ENCODE measurements at places on chromosomes 16 and 17.
A peak's percentile ranks its signal among the peaks of the same experiment; 100 is the strongest.

- no peak for DNase-seq
Measured at GRCh38 chr17:48615047-48615962, at the start of gene HOXB8. Gene HOXB8 (minus strand): TSS chr17:48615292. CDS start chr17:48614704, 588 bp downstream.

- DNase-seq: peak; percentile 84
Measured at GRCh38 chr17:45098869-45099616, 33.3 kb downstream of the PLCD3 start.

DNA sequence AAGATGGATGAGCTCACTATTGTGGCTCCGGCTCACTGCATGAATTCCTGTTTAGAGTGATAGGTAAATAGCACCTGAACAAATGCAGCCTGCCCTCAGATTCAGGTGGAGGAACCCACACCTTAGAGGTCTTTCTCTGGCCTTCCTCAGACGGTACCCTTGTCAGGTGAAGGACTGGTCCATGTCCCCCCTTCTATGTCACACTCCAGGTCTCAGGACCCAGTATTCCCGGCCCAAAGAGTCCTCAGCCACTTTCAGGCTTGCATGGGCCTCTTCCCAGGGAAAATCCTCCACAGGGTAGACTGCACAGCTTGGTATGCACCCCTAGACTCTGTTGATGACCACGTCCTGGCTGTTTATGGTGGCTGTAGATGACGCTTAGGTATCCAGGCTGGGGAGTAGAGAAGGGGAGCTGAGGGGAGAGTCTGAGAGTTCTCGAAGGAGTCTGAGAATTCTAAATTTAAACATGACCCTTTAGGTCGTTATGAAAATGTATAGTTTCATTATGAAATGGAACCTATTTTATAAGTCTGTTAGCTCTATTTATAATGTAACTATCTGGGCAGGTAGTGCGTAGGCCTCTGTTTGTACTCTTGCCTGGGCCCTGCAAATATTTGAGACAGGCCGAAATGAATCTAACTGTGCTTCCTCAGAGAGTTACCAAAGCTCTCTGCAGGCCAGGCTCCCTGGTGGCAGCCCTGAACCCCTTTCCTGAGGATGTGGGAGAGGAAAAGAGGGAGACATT lies 32.5 kb upstream of the CCR7 start:
- no peak for DNase-seq

DNA sequence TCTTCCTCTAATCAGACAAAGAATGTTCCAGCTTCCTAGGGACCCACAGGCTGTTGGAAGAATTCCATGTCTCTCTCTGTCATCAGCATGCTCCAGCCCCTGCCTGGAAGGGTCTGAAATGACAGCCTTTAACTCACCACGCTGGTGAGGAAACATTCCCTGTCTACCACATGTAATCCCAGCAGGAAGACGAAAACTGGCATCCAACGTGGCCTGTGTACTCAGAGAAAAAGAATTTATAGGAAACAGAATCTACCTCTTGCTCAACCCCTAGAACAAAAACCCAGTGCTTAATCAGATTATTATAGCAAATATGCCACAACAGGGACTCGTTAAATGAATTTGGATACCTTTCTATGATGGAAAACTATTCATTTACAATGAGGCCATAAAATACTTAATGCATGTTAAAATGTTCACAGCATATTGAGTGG lies 147.3 kb upstream of the FOXF1 start:
- no peak for DNase-seq

DNA sequence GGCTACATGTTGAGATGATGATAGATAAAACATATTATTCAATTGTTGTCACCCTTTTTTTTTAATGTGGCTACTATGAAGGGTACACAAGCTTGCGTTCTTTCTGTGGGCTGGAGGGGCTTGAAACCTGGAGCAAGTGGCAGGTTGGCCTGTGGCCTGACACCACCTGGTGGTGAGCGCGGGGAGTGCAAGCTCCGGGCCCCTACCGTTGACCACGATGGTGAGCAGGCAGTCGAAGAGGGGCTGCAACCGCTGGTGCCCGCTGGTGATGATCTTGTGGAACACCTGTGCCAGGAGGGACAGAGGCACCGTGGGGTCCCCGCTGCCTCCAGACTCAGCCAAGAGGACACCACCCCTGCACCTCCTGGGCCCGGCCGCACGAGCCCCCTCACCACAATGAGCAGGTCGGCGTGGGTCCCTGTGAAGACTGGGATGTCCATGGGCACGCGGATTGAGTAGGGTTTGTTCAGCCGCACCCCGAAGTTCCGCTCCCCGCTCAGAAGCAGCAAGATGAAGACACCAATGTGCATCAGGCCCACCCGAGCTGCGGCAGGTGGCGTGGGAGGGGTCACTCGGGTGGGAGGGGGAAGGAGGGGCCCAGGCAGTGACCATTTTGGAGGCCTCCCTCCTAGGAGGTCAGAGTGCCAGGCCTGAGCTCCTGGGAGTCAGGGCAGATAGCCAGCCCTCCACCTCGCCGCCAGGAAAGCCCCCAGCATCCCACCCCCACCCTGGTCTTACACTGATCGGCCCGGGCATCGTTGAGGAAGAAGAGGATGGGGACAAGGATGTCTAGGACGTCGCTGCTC lies 14.4 kb downstream of the HID1 start:
- peak; percentile 40 for DNase-seq

DNA sequence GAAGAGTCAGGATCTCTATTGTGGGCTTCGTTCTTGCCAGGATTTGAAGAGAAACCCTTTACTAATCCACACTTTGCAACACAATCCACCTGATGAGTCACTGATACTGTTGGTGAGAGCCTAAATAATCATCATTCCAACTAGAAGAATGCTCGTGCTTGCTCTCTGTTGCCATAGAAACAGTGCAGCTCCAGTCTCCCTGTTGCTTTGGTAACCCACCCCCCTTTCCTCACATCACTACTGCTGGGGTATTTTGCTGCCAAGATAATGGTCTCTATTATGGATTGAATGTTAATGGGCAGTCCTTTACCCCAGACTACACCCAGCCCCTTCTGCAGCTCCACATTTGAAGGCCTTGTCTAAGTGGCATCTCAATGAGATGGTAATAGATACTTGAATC lies 190.4 kb downstream of the ABCC12 start:
- no peak for DNase-seq

DNA sequence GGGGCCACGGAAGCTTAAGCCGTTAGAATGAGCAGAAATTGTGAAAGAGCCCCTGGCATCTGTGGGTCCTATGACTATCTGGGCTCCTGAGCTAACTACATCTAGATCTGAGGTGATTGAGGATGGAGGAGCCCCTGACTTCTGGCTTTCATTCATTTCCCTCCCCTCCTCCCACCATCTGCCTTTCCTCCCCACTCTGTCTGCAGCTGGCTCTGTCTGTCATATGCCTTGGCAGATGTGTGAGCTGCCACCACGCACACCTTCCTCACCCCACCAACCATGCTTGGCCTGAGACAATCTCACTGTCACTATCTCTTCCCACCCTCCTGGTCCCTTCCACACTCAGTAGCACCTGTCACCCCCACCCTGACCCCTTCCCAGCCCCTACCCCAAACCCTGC lies 5.1 kb downstream of the CD300E start:
- no peak for DNase-seq

DNA sequence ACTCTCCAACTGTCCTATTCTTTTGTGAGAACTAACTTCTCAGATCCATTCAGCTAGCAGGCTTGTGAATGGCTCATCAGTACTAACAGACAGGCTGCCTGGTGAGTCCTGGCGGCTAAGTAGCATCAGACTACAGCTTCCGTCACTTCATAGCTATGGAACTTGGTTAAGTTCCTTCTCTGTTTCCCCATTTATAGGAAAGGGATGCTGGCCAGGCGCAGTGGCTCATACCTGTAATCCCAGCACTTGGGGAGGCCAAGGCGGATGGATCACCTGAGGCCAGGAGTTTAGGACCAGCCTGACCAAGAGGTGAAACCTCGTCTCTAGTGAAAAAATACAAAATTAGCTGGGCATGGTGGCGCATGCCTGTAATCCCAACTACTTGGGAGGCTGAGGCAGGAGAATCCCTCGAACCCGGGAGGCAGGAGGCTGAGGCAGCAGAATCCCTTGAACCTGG lies 49.9 kb upstream of the TANGO6 start:
- no peak for DNase-seq

DNA sequence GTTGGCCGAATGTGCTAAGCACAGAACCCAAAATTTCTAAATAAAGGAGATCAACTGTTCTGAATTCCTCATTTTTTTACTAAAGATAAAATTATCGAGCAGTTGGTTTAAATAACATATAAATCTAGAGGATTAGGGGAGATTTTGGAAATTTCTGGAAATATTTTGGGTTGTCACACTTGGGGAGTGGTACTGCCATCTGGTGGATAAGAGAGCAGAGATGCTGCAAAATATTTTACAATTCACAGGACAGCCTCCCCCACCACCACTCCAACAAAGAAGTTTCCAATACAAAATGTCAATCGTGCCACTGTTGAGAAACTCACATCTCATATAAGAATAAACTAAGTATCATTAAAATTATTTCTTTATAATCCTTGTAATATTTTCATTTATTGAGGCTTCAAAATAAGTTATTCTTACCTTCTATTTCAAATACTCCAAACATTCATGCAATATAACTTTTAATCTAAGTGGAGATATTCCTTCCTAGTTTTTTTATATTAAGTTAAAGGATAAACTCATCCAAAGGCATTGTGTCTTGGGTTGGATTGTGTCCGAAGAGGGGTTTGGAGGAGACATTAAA lies 17.0 kb upstream of the ABCA8 start:
- DNase-seq: no peak

- DNase-seq: no peak
Measured at GRCh38 chr17:79978548-79978855, 57.2 kb downstream of the TBC1D16 start.

DNA sequence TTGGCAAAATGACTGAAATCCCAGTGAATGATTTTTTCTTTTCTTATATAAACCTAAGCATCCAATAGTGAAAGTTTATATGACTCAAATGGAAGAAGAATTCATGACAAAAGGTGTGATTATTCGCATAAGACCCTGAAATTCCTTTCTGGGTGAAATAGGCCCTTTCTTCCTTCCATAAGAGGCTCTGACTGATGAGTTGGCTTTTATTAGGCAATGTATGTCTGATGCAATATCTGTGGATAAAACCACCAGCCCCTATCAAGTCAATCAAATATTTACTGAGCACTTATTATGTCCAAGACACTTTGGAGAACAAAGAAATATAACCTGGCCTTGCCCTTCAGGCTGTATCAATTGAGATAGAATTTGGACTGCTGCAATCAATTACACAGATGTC lies 316.6 kb downstream of the CDH13 start:
- DNase-seq: no peak

DNA sequence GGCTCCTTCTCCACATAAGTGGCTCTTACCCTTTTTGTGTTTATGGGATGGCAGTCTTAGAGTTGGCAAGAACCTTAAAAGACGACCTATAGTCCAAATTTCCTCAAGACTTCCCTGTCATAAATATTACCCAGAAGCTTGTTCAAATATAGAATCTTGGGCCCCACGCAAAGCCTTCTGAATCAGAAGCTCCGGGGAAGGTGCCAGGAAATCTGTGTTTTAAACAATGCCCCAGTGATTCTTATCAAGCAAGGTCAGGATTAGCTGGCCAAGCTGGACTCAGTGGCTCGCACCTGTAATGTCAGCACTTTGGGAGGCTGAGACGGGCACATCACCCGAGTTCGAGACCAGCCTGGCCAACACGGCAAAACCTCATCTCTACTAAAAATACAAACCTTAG lies 85.7 kb downstream of the TIMM22 start:
- no peak for DNase-seq

DNA sequence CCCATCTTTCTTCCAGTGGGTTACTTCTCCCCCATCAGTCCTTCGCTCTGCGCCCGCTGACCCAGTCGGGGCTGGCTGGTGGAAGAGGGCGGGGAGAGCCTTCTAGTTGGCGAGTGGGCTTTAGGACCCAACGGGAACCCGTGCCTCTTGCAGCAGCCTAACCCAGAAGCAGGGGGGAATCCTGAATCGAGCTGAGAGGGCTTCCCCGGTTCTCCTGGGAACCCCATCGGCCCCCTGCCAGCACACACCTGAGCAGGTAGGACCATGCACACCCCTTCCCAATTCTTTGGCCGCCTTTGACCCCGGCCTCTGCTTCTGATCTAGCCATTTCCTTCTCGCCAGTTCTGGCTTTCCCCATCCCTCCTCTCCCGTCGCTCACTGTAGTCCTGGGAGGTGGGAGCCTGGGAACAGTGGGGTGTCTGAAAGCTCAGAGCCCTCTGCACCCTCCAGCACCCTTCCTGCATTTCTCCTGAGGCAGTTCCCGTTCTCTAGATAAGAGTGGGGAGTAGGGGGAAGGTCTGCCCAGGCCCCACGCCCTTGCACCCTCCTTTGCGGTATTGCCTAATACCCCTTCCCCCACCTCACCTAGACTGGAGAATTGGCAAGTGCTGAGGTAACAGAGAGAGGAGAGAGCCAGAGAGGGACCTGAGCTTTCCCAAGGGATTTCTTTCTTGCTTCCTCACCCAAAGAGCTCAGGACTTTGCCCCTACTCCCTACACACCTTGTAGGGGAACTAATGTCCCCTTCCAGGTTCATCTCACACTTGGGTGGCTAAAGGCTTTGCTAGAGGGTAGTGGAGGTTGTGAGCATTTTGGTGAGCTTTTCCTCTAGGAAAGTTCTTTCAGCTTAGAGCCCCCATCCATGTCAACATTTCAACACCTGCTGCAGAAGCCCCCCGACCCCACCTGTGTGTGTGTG lies at the start of gene RARA:
Gene RARA (plus strand): TSS at position 150 of the 918 bp plus-strand sequence. CDS start 22,039 bp downstream, outside the sequence.
- no peak for DNase-seq

- no peak for DNase-seq
Measured at GRCh38 chr17:12642034-12642433, 23.7 kb upstream of the MYOCD start.

GRCh38 chr16:59950431-59950830 lies 1216.3 kb upstream of the GOT2 start:
- no peak for DNase-seq

GRCh38 chr17:80294210-80294609 lies 33.6 kb downstream of the RNF213 start:
- DNase-seq: no peak

GRCh38 chr17:78159575-78160158 lies 8.7 kb upstream of the SYNGR2 start:
- DNase-seq: no peak

DNA sequence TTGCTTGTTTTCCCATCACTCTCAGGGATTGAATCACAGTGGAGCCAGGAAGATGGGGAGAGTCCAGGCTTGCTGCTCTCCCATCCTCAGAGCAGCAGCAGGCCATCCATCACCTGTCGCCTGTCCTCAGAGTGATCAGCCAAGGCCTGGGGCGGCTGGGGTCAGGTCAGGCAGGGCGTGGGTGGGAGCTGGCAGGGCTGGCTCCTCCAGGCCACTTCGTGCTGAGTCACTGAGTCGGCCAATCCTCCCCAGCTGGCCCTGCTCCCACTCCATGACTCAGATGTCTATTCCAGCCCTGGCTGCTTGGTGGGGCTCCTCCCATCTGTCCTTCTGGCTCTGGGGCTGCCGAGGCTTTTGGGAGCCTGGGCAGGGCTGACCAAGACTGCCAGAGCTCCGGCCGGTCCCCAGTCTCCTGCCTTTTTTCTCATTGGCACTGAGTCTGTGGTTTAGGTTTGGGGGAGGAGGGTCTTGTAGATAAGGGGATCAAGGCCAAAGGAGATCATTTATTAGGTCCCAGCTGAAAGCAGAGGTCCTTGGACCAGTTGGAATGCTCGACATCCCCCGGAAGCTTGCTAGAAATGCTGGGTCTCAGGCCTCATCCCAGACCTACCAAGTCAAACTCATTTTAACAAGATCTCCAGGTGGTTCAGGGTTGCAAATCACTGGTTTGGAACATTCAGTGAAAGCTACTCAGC lies 72.7 kb downstream of the ABCC1 start:
- peak; percentile 95 for DNase-seq

All from thoracic aorta (tissue), 2 donors.